ENCODE measurements at places on chromosomes 1 and 21.

DNA sequence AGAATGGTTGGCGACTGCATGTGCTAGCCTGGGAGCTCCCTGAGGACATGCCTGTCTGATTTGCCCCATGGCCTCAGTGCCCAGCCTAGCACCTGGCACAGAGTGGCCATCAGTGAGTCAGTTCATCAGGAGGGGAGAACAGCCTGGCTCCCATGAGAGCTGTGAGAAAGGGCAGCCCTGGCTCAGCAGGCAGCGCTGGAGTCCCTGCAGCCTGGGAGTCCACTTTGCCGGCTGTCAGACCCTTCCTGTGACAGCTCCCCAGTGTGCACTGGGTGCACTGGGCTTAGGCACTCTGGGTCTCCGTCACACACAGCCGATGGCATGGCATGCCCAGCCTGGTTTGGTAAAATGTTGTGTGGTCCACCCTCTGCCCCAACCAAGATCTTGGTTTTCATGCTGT, 28.7 kb downstream of the LDLRAP1 start:
- DNase-seq, result no peak

- DNase-seq, result no peak
Measured at GRCh38 chr1:60255565-60255964, 182.0 kb upstream of the C1orf87 start.

GRCh38 chr21:34881839-34882371, 167.2 kb downstream of the RUNX1 start:
- DNase-seq, result no peak

- no peak for DNase-seq
Measured at GRCh38 chr1:220485131-220485530, 42.8 kb upstream of the MARK1 start.

Measured in activated T-cell treated with anti-CD3 and anti-CD28 coated beads for 1 hour (primary cell).